ENCODE measurements at places on chromosomes 7 and 10. TPM values are rescaled to one million over a fixed set of nuclear protein-coding genes. Genes with fewer than 3 reads are reported as not detected.

AZGP1 gene
- 57.1 TPM for total RNA-seq

NRCAM gene
- total RNA-seq: 2.2 TPM

AS3MT gene
- 7.6 TPM for total RNA-seq

IFIT1B gene
- not detected for total RNA-seq

INHBA gene
- total RNA-seq: not detected

VAX1 gene
- not detected for total RNA-seq

DEPP1 gene
- 9.8 TPM for total RNA-seq

TEX36 gene
- not detected for total RNA-seq

KLF14 gene
- 0.37 TPM for total RNA-seq

SLF2 gene
- 19.9 TPM for total RNA-seq

PRRT4 gene
- total RNA-seq: not detected

ACTL6B gene
- not detected for total RNA-seq

CYP26C1 gene
- total RNA-seq: not detected

SFTPA1 gene
- not detected for total RNA-seq

BLNK gene
- 27.4 TPM for total RNA-seq

ANKRD7 gene
- not detected for total RNA-seq

TSPAN13 gene
- total RNA-seq: 3.6 TPM

DTX2 gene
- 57.1 TPM for total RNA-seq

RTKN2 gene
- total RNA-seq: 0.58 TPM

ACSL5 gene
- 16.3 TPM for total RNA-seq

UCMA gene
- total RNA-seq: not detected

MOSPD3 gene
- total RNA-seq: not detected

PYROXD2 gene
- total RNA-seq: 13.4 TPM

ANKRD26 gene
- total RNA-seq: 14.1 TPM

HOXA5 gene
- total RNA-seq: 42.2 TPM

NUPR2 gene
- total RNA-seq: not detected

OPN1SW gene
- total RNA-seq: not detected

DDC gene
- not detected for total RNA-seq

CHRM2 gene
- 50.9 TPM for total RNA-seq

HSPA12A gene
- 15.2 TPM for total RNA-seq

ACADSB gene
- total RNA-seq: 12.9 TPM

TMEM184A gene
- total RNA-seq: 10.6 TPM

LIPK gene
- total RNA-seq: not detected

STMP1 gene
- total RNA-seq: 11.6 TPM

GOT1 gene
- 55.4 TPM for total RNA-seq

ELMO1 gene
- 117 TPM for total RNA-seq

LMTK2 gene
- 20.6 TPM for total RNA-seq

SPOCK2 gene
- total RNA-seq: 22.2 TPM

STYXL1 gene
- total RNA-seq: 12.3 TPM

RGR gene
- not detected for total RNA-seq

STOX1 gene
- total RNA-seq: 9.3 TPM

SLC39A12 gene
- not detected for total RNA-seq

CNTNAP2 gene
- 7.8 TPM for total RNA-seq

NEBL gene
- 12.0 TPM for total RNA-seq
